ENCODE measurements at places on chromosomes 16 and 17.

DNA sequence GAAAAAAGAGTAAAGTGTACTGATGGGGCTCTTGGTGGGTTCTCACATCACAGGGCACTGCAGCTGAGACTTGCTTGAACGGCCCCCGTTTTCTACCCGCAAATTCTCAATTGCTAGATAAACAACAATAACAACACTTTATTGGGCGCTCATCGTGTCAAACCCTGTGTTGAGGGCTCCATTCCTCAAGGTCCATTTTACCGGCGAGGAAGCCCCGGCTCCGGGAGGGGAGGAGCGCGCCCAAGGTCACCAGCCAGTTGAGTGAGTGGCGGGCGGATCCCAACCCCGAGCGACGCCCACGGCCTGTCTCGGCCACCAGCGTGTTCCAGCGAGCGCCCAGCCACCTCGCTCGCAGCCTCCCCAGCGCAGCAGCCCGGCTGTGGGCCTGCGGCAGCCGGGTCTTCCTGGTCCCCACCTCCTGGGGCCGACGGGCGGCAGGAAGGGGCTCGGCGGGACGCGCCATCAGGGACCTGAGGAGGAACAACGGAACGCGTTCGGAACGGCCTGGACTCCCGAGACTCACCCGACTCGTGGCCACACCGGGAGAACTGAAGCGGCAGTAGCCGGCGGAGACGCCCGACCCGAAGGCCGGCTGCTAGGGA, 373 bp downstream of the CMC2 start:
- peak; percentile 77 for DNase-seq

DNA sequence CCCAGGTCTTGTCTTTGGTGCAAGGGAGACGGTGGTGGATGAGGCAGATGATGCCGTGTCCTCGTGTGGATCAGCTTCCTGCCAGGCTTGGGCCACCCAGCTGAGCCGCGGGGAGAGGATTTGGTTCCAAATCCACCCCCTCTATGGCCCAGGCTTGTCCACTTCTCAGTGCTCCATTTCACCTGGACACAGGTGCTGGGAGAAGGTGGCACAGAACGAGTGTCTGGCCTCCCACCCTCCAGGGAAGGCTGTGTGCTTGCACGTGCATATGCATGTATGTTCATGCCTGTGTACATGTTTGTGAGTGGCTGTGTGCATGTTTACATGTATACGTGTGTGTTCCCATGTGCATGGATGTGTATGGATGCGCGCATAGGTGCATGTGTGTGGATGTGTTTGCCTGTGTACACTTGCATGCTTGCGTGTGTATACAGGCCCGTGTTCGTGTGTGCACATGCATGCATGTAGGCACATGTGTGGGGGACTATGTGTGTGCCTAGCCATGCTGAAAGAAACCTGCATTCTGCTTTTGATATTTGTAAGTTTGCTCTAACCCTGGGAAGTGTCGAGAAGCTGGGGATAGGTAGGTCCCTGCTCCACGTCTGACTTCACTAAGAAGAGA, 196.3 kb downstream of the IRF8 start:
- no peak for DNase-seq

- peak; percentile 53 for DNase-seq
Measured at GRCh38 chr16:55035029-55035428, 104.4 kb downstream of the IRX5 start.

- DNase-seq = no peak
Measured at GRCh38 chr17:59151591-59151990, 3.4 kb downstream of the SKA2 start.

GRCh38 chr17:39775031-39775430, 37.3 kb downstream of the GRB7 start:
- no peak for DNase-seq

DNA sequence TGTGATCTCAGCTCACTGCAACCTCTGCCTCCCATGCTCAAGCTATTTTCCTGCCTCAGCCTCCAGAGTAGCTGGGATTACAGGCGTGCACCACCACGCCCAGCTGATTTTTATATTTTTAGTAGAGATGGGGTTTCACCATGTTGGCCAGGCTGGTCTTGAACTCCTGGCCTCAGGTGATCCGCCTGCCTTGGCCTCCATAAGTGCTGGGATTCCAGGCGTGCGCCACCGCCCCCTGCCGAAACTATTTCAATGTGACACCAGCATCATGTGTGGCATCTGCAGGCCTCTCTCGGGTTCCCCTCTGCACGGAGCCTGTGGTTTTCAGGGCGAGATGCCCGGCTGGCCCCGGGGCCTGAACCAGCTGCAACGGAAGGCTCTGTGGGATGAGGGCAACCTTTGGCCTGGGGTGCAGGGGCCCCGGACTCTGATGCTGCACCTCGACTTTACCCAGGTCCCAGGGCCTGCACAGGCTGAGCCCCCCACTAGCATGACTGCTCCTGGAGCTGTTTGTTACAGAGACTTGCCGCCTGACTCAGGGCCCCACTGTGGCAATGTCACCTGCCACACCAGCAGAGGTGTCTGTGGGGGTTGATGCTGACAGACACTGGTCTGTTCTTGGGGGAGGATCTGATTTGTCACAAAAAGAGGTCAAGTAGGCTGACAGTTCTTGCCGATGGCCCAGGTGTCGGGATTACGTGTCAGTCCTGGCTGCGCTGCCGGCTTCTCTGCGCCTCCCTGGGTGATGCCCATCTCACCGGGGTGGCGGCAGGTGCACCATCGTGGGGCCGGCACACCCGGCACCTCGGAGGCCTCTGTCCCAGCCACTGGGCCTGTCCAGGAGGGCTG, 8.6 kb upstream of the TEX19 start:
- DNase-seq = peak; percentile 82

DNA sequence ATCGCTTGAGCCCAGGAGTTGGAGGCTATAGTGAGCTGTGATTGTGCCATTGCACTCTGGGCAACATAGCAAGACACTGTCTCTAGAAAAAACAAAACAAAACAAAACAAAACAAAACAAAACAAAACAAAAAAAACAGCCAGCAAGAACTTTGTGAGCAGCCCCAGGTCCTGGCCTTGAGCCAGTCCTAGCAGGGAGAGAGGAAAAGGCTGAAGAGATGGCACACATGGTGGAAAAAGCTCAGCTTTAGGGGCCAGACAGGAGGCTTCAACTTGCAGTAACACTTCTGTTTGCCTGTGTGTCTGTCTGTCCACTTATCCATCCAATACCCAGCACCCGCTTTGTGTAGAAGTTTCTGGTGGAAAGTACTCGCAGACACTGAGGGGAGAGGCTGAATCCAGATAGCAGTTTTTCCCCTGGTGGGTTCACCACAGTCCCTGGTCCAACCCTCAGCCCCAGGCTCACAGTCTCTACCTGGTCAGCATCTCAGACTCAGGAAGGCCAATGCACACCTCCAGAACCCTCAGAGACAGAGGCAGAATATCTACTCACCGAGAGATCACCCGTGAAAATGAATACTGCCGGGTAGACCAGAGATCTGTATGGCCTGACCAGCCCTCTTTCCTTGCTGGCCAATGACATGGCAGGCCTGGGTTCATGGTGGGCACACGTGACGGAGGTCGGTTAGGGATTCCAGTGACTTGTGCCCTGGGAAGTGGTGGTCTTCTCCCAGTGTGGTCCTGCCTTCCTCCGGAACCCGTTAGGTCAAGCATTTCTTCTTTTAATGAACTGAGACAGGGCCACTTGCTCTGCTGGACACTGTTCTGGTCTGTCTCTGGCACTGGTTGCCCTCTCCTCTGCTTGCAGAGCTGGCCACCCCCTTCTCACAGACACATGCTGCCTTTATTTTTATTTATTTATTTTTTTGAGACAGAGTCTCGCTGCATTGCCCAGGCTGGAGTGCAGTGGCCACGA, 79.5 kb upstream of the DNAJA2 start:
- DNase-seq = no peak
